ENCODE measurements at places on chromosomes 2 and 18.

GRCh38 chr2:1975060-1975459 is 230.7 kb upstream of the PXDN start:
- no peak for DNase-seq

DNA sequence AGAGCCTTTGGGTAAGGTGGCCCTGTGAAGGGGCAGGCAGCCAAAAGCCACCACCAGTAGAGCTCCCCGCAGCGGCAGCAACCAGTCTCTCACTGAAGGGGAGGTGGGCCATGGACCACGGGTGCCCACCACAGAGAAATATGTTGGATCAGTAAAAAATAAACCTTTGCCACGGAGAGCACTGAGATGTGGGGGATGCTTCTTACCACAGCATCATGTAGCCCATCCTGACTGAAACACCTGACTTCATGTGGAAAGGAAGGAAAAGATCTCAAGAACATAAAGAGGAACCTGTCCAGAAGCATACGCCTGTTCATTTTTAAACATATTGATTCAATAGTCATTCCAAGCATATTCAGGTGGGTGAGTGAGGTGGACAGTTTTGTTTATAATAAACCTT is 51.1 kb downstream of the LONRF2 start:
- DNase-seq, result no peak

DNA sequence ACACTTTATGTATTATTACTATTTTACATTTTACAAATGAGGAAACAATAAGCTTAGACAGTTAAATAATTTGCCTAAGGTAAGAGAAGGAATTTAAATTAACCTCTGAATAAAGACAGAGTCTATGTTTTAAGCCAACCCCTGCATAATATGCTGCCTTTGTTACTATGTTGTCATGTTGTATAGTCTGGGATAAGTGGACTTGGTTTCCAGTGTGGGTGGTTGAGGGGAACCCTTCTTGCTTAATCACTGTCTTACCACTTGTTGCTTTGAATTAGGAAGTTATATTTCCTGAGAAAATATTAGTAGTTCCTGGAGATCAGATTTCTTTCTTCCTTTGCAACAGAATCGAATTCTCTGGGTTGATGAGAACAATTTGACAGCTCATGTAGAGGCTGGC is 52.6 kb downstream of the AGPS start:
- DNase-seq, result peak; percentile 76

GRCh38 chr2:36618381-36618780 is 20.4 kb upstream of the FEZ2 start:
- peak; percentile 18 for DNase-seq

DNA sequence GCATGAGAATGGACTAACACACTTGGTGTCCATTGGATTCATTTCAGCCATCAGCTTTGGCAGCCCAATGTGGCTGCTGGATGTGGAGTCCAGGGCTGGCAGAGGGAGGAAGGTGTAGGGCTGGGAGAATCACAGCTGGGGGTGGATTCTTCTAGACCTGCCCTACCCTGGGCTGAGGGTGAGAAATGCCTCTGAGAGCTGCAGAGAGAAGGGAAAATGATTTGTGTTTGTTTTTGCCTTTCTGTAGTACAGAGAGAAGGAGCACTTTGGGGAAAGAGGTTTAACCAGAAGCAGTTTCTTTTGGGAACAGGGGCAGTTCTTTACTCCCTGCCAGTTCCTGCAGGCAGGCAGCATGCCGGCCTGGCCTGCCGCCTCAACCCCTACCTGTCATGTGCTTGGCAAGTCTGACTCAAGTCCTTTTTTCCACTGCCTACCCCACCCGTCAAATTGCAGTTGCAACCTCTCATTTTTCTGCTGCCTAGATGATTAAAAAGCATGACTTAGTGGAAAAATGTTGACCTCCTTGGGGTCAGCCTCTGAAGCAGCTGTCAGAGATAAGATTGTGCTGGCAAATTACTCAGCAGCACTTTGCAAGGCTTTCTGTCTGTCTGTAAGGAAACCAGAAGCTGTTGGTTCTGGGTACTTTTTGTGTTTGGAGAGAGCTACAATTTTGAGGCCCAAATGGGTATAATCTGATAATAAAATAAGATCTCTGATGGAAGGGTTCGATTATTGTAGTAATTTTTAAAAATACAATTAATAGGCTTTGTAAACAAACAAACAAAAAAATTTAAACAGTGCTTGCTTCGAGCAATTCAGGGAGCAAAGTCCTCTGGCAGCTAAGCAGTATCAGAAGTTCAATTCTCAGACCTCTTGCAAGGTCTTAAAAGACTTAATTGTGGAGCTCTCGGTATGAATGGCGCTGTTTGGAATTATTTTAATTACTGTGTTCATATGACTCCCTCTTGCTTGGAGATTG is 21.7 kb downstream of the LBH start:
- DNase-seq, result no peak

- peak; percentile 54 for DNase-seq
Measured at GRCh38 chr2:175372704-175373701, 191.5 kb upstream of the ATP5MC3 start.

DNA sequence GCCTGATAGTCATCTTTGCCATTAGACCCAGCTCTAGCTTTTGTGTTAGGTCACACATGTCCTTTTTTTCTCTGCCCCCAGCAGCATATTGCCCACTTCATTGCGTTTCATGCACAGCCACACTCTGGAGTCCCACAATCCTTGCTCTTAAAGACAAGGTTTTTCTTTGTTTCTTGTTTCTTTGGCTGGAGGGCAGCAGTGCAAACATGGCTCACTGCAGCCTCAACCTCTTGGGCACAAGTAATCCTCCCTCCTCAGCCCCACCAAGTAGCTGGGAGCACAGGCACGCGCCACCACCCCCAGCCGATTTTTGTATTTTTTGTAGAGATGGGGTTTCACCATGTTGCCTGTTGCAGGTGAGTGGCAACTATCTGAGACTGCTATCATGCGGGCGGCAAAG is 16.9 kb upstream of the PAPOLG start:
- no peak for DNase-seq

DNA sequence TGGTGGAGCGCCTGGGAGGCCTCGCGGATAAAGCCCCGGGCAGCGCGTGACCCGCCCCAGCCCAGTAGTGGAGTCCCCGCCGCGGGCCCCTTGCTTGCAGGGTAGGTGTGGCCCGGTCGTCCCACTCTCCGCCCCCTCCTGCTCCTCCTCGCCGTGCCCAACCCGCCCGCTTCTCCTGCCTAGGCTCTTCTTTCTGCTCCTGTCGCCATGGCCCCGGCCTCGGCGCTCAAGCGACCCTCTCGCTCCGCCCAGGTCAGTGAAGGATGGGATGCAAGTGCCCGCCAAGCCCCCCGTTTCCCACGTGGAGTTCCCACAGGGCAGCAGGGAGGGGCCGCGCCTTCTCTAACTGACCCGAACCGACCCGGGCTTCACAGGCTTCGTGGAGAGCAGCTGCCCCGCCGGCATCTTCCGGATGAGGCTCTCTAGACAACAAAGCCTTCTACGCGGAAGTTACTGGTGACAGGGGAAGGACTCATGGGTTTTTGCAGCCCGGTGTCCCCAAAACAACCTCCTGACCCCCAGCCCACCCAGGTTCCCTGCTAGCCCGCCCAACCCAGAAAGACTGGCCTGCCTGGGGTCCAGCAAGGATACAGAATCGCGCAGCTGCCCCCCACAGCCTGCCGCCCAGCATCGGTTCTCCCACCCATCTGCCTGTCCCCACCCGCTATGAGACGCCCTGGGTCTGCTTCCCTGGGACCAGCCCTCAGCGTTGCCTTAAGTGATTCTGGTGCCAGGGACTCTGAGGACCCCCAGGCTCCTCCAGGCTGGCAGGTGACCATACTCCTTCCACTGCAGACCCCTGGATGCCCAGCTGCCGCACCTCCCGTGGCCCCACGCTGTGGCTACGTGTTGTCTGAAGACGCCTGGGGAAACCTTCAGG is 32.8 kb downstream of the TTC32 start:
- DNase-seq, result peak; percentile 23

GRCh38 chr2:70768590-70769085 is 638 bp upstream of the ADD2 start:
- no peak for DNase-seq

DNA sequence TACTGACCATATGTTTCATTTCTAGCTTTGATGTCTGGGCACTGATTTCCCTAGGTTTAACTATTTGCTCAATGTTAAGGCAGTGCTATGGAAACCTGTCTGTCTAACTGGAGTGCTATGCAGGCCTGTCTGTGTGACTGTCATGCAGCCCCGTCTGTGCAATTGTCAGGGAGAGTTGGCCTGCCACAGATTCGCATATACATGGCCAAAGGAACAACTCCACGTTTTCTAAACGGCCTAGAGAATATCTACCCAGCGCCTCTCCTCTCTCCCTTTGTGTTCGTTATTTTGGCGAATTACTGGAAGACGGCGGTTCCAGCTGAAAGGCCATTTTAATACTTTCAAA is 59.6 kb upstream of the PSME4 start:
- no peak for DNase-seq

- no peak for DNase-seq
Measured at GRCh38 chr2:86045541-86045940, 60.1 kb downstream of the POLR1A start.

DNA sequence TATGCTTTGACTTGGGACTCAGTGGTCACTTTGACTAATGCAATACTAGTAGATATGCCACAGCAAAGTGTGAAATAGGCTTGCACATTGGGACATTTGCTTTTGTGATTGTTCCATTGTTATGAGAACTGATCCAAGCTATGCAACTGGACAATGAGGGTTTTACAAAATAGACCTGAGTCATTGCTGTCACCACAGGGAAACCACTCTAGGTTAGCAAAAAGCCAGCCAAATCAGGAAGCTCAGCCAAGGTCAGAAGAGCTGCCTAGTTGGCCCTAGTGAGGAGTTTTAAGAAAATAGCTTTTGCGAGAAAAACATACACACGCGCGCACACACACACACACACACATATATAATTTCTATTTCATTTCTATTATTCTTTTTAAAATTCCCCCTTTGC is 452.4 kb upstream of the CDH7 start:
- DNase-seq, result no peak

DNA sequence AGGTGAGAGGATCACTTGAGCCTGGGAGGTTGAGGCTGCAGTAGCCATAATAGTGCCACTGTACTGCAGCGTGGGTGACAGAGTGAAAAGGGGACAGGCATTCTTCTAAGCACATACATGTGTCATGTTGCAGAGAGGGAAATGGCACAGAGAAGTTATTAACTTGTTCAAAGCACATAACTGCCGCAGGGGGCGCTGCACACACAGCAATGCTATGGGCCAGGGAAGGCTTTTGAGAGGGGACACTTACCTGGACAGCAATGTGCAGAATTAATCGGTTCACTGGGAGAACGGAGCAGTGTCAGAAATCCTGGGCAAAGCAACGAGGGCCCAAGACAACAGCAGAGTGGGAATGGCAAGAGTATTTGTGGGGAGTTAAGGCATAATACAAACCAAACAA is 2.4 kb downstream of the SCYGR8 start:
- DNase-seq, result no peak

DNA sequence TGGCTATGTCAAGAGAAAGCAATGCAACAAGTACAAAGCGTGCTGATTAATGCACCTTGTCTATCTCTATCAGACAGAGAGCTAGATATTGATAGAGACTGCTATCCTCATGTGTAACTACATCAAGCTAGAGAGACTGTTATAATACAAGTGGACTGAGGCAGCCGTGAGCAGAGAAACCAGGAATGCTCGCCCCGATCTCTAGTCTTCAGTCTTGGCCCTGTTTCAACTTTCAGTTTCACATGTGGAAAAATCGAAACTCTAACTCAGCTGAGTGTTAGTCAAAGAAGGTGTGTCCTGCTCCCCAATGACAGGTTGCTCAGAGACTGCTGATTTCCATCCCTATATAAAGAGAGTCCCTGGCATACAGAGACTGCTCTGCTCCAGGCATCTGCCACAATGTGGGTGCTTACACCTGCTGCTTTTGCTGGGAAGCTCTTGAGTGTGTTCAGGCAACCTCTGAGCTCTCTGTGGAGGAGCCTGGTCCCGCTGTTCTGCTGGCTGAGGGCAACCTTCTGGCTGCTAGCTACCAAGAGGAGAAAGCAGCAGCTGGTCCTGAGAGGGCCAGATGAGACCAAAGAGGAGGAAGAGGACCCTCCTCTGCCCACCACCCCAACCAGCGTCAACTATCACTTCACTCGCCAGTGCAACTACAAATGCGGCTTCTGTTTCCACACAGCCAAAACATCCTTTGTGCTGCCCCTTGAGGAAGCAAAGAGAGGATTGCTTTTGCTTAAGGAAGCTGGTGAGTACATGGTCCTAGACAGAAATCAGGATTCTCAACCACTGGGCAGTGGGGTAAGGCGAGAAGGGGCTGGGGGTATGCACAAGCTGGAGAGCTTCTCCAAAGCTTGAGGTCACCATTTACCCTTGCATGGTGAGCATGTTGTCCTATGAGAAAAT is at the start of gene RSAD2:
Gene RSAD2, plus strand, starts transcription at position 376 of the 903 bp plus-strand sequence. Its CDS starts 24 bp downstream, at position 400.
- DNase-seq, result peak; percentile 42

DNA sequence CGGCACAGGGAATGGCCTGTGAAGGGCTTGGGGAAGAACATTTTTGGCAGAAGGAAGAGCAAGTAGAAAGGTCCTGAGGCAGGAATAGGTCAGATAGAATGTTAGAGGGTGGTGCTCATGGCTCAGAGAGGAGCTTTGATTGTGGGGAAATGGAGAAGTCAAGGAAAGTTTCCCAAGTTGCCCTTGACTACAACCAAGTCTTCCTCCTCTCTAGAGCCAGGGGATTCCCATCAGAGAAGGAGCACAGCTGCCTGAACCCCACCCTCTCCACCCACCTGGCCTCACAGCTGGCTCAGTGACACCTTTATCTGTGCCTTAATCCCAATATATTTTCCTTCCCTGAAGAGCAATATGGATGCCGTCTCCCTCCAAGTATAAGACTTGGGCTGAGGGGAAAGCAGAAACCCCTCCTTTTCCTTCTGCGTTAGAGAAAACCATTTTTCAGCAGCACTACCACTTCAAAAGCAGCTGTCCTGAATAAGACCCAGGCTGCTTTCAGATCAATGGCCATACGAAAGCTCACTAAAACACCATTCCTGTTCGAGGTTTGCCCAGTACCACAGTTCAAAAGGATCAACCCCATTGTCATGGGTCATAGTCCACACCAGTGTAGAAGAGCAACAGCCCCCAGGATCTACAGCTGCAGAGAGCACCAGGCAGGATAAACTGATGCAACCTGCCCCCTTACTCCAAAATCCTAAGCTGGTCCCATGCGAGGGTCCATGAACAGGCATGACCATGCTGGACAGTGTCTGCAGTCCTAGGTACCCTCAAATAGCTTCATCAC is 199.6 kb downstream of the AFF3 start:
- no peak for DNase-seq

- no peak for DNase-seq
Measured at GRCh38 chr2:146981921-146982320, 862.9 kb upstream of the ACVR2A start.

GRCh38 chr2:219177552-219178376 is at the start of gene RETREG2:
Gene RETREG2 (plus strand): TSS chr2:219178275. CDS start chr2:219178353, 78 bp downstream.
- peak; percentile 86 for DNase-seq

- peak; percentile 87 for DNase-seq
Measured at GRCh38 chr2:155690785-155691184, 641.7 kb downstream of the NR4A2 start.

DNA sequence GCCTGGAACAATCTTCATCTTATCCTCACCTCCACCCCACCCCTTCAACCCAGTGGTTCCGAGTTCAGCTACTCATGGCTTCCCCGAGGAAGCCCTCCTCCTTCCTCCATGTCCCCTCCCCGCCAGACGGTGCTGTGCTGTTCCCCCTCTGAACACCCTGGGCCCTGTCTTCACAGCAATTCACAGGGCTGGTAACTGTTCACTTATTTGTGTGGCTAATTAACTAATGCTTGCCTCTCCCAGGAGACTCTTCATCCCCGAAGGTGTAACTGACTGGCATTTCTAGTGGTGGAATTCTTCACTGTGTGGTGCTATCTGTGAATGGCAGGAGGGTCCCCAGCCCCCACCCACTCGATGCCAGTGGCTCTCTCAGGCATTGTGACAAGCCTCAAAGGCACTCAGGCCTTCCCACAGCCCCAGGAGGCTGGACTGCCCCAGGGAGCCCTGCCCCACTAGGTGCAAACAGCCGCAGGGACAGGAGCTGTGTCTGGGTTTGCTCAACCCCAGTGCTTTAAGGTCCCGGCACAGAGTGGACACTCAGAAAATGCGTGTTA is 133.7 kb upstream of the ID2 start:
- DNase-seq, result no peak

Measured in inflammatory macrophage (primary cell).